ENCODE measurements at places on chromosomes 3 and 15.

DNA sequence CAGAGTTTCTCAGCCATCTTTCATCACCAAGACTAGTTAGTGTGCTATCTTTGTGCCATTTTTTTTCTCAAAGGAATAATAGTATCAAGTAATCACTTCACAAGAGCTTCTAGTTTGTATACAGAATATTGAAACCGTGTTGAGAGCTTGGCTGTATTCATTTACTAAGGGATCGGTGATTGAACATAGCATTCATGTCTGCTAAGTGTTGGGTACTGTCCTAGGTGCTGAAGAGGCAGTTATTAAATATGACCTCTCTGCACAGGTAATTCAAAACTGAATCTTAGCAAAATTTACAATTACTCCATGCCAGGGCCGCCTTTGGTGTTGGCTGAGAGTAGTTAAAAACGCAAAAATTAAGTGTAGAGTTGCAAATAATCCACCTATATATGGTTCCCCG, 355.3 kb upstream of the RORA start:
- no peak for DNase-seq

DNA sequence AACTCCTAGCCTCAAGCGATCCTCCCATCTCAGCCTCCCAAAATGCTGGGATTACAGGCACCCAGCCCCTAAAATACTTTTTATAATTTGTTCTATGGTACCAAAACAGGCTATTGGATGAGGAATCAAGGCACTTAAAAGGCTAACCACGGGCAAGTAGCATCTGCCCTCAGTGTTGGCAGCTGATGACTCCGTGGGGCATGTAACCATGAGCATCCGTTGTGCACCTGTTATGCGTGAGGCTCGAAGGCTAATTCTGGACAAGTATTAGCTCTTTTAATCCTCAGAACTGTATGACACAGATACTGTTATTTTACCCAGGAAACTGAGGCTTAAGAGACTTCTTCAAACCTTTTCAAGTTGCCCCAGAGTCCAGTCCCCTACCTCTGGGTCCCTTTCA, 10.2 kb downstream of the WDR73 start:
- no peak for DNase-seq

DNA sequence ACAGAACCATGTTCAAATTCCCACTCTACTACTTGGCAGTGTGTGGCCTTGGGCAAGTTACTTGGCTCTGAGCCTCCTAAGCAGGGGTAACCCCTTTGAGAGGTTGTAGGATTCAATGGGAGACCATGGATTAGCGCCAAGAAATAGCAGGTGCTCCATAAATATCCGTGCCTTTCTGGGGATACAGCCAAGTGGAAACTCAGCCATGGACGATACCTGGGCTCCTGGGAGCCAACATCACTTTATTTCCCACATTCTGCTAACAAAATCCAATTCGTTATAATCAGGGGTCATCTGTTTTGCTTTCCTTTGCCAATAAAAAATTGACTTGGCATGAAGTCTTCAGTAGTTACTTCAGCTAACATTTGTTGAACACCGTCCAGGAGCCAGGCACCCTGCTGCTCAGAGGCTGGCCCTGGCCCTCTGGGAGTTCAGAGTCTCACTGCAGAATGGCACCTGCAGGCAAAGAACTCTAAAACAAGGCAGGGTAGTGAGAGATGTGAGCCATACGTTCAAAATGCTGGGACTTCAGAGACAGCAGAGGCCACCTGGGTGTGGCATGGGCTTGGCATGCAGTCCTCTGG, 42.3 kb downstream of the ZDHHC19 start:
- DNase-seq = no peak

DNA sequence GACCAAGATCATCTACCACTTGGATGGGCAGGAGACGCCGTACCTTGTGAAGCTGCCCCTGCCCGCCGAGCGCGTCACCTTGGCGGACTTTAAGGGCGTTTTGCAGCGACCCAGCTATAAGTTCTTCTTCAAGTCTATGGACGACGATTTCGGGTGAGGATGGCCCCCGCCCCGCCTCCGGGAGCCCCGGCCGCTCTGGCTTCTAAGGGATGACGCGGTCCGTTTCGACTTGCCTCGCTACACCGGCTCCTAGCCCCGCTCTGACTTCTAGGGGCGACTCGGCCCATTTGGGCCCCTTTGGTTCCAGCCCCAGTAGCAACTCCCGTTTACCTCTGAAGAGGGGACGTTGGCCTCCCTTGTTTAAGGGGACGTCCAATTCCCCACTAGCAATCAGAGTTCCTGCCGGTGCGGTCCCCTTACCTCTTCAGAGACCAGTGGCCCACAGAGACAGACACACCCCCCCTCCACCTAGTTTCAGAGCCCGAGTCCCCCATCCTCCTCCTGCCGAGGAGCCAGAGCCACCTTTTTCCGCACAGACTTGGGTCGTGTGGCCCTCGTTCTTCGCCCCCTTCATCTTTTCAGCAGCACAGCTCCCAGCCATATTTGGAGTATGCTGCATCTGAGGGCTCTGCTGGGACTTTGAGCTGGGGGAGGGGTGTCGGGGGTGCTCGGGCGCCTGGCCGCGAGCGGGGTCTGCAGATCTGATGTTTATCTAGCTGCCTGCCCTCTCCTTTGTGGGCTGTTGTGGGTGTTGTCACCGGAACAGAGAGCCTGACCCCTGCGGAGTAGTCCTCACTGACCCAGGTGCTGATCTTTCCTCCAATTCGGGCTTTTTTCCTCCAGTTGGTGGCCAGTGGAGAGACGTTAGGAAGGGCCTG, 706 bp downstream of the DVL3 start:
- DNase-seq = no peak

DNA sequence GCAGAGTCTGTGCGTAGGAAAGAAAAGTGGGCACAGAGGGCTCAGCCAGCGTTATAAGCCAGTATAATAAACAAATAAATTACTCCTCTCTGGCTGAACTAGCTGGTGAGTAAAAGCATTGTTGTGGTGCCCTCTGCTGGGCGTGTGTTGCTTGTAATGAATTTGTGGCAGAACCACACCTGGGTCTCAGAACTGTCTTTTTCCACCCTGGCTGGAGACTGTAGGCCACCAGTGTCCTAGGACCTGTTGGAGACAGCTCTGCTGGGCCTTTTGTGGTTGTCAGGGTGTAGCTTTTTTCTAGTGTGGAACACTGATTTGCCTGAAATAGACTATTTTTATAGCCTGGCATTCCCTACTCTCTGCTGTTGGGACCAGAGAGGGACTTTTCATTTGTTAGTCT, 130.5 kb upstream of the EIF1B start:
- DNase-seq = no peak

GRCh38 chr3:123036352-123037014, 8.9 kb upstream of the SEMA5B start:
- no peak for DNase-seq

DNA sequence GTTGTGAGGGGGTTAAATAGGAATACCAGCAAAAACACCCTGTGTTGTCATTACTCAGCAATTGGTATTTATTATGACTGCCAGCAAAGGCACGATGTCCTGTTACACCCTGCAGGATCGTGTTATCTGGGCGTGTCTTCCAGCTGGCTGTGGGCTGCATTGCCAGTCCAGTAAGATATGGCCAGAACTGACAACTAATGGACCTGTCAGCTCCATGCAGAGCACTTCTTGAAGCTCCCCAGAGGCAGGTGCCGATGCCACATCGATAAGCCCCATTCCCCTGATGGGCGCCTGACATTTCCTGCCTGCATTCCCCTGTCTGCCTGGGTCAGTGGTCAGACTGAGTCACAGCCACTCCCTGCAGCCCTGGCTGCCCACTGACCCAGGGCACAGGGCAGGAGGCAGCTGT, 79.7 kb upstream of the RASGRF1 start:
- no peak for DNase-seq

Data from activated CD8-positive, alpha-beta memory T cell treated with anti-CD3 and anti-CD28 coated beads for 1 hour (primary cell).